ENCODE measurements at places on chromosomes 4 and X.

GRCh38 chr4:72391281-72391680 is 177.7 kb downstream of the ADAMTS3 start:
- no peak for DNase-seq

DNA sequence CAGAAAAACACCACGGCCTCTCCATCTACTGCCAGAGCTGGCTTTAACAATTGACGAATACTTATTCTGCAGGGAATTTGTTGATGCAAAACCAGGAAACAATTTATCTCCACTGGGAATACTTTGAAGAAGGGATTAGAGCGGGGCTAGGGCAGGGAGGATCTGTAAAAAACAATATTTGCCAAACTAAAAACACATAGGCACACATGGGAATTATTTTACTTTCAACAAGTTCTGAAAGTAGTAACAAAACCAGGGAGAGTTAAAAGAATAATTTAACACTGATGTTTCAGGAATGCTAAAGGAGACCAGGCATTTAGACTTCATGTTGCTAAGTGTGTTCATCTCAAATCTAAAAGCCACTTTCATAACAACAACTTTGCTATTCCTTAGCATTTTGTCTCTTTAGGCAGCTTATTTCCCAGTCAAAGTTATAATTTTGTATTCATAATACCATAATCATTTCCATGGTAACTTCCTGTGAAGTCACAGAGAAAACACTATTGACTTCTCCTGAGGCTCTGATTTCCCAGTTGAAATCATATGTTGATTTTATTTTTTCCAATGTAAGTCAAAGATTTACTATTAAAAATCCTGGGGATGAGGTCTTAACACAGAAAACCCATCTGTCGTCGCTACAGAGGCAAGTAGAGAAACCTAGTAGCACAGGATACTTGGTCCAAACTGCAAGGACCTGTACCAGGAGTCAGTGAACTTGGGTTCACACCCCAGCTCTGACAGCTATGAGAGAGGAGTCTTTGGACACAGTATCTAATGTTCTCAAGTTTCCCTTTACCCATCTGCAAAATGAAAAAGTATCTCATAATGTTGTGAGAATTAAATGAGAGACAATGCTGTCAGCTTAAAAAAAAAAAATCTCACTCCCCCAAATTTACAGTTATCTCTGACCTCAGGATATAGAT is 69.3 kb downstream of the SH3RF1 start:
- no peak for DNase-seq

- no peak for DNase-seq
Observed at GRCh38 chr4:2340272-2341061, 78.0 kb downstream of the ZFYVE28 start.

DNA sequence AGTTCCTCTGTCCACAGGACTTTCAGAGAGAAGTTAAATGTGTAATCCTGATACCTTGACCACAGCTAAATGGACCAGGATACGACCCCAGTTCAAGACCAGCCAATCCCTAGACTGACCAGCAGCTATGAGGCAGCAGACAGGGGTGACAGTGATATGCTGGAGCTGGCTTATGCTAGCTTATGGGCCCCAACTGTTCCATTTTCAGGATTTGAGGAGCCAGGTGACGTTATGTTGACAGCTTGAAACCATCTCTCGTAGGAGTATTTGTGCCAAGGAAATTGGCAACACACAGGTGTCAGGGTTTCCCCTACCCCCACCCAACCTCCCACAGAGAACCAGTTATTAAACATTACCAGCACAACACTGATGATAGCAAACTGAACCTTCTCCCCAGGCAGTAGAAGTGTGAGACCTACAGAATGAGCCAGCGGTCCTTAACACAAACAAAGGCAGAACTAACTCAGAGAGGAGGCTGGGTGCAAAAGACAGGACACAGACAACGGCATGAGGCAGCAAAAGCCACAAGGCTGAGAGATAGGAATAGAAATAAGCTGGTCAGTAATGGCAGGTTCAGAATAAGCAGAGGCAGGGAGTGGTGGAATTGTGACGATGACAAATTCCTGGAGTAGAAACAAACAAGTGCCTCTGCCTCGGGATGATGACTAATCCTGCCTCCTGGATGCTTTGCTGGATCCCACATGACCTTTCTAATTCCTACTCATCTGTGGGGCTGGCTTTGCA is 85.6 kb upstream of the CPEB2 start:
- no peak for DNase-seq

DNA sequence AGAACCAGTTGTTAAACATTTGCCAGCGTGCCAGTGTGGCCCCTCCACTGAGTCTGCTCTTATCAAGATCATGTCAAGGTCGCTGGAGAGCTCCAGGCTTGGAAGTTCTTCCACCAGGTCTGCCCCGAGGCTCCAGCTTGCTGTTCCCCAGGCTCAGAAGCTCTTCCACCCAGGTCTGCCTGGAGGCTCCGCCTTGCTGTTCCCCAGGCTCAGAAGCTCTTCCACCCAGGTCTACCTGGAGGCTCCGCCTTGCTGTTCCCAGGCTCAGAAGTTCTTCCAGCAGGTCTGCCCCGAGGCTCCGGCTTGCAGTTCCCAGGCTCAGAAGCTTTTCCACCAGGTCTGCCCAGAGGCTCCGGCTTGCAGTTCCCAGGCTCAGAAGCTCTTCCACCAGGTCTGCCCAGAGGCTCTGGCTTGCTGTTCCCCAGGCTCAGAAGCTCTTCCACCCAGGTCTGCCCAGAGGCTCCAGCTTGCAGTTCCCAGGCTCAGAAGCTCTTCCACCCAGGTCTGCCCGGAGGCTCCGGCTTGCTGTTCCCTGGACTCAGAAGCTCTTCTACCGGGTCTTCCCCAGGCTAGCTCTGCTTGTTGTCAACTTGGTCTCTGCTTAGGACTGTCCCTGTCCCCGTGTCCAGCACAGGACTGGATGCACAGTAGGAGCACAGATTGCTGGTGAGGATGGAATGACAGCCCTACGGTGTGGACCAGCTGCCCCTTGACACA is 54.4 kb downstream of the HMX1 start:
- DNase-seq, result no peak

- no peak for DNase-seq
Observed at GRCh38 chr4:143700046-143700415, 444 bp downstream of the FREM3 start.

- DNase-seq, result no peak
Observed at GRCh38 chrX:77003956-77004355, 443.2 kb upstream of the FGF16 start.

GRCh38 chr4:52099860-52100461 is 48.9 kb downstream of the SPATA18 start:
- DNase-seq, result no peak

DNA sequence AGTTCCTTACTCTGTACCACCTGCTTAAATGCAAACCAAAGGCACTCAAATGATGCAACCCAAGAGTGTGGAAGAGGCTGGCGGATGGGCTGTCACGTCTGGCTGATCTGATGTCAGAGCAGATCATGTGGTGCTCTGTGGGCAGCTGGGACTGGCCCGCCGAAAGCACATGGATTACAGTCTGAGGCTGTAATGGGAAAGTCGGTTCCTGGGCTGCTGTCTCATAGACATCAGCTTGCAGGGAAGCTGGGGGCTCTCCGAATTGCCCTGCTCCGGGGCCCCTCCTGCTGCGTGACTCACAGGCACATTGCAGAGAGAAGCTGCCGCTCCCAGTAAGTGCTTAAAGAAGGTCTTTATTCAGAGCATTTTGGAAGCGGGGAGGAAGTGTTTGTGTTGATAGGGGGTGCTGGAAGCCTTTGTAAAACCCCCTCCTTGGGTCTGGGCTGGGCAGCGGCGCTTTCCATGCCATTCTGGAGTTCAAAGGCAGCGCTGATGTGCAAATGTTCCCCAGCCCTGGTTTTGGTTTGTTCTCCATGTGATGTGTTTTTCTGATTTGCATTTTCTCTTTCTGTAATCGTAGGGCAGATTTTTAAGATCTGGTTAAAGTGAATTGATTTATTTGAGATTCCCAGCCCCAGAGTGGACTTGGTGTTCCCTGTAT is 181.1 kb downstream of the LARP7 start:
- peak; percentile 40 for DNase-seq

- no peak for DNase-seq
Observed at GRCh38 chrX:20015945-20016615, 25.2 kb upstream of the BCLAF3 start.

DNA sequence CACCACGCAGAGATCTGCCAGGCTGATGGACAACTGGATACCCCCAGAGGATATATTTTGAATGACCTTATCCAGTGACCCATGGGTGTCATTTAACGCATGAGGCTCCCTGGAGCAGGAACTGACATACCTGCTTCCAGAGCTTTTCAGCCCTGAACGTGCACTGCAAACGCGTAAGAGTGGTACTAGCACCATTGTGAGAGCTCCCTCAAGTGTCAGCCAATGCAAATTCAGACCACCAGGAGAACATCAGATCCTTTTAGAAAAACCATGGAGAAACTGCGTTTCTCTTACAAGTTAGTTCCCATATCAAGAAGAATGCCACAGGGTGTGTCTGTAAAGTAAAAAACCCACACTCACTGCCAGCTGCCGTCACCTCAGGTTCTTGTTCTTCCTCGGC is 7.3 kb downstream of the TREX2 start:
- no peak for DNase-seq

DNA sequence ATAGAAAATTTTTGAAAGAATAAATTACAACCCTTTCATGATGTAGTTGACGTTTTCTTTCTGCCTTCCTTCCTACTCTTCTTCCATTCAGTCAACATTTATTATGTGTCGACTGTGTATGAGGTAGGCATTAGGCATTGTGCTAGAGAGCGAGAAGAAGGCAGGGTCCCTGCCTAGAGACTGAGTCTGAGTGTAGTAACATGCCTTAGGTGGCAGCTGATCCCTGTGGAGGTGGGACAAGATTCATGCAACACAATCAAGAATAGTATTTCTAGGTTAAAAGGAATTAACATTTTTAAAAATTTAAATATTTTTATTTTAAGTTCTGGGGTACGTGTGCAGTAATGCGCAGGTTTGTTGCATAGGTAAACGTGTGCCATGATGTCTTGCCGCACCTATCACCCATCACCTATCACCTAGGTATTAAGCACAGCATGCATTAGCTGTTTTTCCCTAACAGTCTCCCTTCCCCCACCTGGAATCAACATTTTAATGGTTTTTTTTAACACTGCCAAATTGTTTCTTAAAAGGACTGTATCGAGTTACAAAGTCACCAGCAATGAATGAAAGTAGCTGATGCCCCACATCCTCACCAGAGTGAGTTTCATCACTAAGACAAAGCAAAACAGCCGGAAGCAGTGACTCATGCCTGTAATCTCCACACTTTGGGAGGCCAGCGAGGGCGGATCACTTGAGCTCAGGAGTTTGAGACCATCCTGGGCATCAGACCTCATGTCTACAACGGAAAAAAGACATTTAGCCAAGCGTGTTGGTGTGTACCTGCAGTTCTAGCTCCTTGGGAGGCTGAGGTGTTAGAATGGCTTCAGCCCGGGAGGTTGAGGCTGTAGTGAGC is 84.0 kb downstream of the WWC2 start:
- no peak for DNase-seq

DNA sequence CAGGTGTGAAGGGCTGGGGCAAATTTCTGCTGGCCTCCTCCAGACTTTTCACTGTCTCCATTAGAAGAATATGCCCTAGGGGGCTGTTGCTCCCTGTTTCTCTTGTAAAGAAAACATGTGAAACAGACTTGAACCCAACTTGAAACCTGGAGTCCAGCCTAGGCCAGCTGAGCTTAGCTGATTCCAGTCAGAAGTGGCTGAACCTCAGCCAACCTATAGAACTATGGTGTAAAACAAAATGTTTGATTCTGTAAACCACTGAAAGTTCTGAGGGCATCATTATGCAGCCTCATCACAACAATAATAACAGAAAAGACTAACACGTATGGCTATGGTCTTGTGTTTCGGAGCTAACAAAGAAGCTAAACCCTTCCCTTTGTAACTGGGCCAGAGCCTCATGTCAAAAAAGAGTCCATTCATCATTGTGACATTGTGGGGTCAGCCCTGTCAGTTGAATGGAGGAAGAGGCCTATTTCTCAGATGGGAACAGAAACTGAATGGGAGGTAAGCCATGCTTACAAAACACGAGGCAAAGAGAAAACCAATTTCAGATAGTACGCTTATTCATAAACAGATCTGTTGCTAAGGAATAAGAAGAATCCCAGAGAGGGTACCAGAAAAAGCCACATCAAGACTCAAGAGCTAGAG is 34.1 kb downstream of the SETD7 start:
- no peak for DNase-seq

DNA sequence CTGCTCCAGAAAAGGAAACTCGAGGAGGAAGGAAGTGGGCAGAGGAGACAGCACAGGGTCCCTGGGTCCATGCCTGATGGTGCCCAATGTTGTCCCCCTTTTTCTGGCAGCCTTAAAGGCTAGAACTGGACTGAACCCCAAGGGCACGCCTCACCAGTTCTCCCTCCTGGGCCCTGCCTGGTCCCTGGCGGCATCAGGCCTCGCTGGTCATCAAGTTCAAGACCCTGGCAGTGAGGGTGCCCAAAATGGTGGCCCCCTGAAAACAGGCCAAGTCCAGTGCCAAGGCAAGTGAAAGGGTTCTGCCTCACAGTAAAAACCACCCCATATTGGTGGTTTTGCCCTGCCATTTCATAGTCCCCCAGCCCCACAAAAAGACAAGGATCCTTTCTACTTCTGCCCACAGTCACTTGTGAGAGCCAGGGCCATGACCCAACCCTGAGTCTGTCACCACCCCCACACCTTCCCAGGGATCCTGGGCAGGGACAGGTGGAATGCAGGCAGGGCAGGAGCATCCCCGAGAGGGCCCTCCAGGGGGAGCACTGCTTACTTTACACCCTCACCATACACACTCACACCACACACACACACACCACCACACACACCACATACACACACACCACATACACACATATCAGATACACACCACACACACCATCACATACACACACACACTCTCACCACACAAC is 107.6 kb downstream of the DCTD start:
- no peak for DNase-seq

GRCh38 chr4:165788686-165789463 is 84.2 kb upstream of the TLL1 start:
- no peak for DNase-seq

GRCh38 chr4:113840861-113841260 is 79.3 kb upstream of the CAMK2D start:
- DNase-seq, result no peak

DNA sequence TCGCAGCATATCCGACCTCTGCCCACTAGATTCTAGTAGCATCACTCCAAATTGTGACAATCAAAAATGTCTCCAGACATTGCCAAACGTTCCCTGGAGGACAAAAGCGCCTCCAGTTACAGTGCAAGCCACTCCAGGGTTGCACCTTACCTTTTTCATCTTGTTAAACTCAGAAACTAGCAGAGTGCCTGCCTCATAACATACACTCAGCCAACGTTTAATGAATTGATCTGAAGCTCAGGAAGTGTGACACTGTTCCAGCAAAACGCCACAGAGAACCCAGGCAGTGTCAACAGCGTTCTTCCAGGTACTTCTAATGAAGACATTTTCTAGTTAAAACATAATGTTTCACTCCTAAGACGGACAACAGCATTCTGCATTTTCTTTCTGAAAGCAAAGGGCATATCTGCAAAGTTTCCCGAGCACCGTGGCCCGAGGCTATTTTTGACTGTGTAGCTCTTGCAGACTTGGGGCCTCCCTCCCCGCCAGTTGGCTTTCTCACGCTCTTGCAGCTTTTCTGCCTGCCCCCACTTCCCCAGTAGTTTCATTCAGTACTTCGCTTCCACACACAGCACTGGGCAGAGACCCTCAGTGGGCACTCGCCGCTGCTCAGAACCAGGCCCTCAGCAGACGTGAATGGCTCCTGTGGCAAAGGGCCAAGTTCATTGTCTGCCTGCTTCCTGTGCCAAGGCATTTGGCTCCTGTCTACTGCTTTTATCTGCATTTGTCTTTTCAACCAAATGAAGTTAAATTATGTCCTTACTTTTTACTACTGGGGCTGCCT is 133.4 kb upstream of the TTC29 start:
- DNase-seq, result no peak

- no peak for DNase-seq
Observed at GRCh38 chr4:174358829-174359228, 75.1 kb downstream of the CEP44 start.
